ENCODE measurements at places on chromosomes 3 and 15.
A peak's percentile ranks its signal among the peaks of the same experiment; 100 is the strongest.

DNA sequence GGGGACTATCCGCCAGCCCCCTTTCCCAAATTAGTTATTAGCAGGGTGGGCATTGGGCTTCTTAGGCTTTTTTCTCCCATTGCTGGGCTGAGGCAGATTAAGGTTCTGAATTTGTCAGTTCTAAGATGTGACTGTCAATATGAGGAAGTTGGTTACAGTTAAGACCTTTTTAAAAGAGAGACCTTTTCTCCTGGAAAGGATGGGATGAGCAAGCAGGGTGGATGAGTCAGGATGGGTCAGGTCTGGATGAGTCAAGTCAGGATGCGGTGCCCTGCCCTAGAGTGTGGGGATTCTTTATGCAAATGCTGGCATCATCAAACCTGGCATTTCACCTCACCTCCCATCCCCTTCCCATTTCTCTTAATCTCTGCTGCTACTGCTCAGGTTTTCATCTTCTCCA is 1.9 kb downstream of the AEN start:
- DNase-seq, result peak; percentile 96

DNA sequence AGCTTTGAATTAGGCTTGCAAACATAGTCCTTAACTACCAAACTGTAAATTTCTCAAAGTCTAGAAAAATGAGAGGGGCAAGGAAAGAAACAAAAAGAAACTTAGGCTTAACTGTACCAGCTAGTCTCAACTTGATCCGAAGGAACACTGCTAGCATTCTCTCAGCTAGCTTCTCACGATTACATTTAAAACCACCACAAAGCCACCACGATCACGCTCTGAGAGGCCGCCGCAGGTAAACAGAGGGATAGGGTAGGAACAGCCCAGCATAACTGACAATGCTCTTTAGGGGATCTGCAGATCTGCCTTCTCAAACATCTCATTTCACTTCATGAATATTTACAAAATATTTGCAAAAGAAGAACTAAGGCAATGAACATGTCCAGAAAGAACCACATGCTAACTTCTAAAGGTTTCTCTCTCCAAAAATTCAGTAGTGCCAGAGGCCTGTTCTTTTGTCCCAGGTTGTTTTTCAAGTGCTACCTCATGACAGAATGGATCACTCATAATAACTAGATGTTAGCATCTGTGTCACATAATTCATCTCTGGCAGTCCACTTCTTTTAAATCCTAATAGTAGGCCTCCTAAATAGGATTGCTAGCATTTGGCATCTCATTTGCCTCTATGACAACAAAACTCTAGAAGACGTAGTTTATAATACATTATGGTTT is 18.9 kb downstream of the VGLL4 start:
- DNase-seq, result no peak

DNA sequence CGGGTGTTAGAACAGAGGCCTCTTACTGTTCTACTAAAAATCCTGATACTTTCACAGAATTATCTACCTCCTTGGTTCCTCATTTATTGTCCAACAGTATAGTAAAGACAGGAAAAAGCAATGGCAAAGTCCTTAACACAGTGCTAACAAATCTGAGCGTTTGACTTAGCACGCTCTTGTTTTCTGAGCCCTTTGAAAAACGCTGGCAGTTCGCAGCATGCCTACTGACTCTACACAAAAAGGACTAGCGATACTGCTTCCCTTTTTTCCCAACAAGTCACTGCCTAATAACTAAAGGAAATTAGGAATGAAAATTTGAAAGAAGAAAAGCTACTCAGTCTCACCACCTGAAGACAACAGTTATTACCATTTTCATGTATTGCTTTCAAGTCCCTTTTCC is 34.8 kb upstream of the CEMIP start:
- no peak for DNase-seq

DNA sequence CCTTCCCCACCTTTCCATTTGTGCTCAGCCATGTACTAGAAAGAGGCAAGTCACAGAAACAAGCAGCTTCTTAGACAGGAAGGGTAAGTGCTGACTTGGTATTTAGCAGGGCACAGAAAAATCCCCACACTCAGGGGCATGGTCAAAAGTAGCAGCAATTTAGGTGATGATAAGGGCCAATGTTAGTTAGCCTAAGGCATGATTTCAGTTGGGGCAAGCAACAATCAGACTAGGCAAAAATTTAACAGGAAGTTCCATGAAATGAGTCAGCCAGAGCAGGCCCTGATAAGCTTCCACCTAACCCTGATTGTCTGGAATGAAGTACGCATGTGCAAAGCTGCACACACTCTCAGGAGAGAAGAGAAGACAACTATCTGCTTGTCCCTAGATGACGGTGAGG is 423.4 kb upstream of the UBE2E2 start:
- DNase-seq, result no peak

- no peak for DNase-seq
These were observed 20.4 kb downstream of the SYNM start for GRCh38 chr15:99125061-99125891.

- DNase-seq, result no peak
These were observed 164.8 kb upstream of the BHLHE40 start for GRCh38 chr3:4814305-4814903.

- no peak for DNase-seq
These were observed 105.7 kb downstream of the TUSC7 start for GRCh38 chr3:116815321-116815720.

Data from GM23248 (cell line).